ENCODE measurements at places on chromosomes 3 and 15. TPM values are rescaled to one million over a fixed set of nuclear protein-coding genes. Genes with fewer than 3 reads are reported as not detected.
A peak's percentile ranks its signal among the peaks of the same experiment; 100 is the strongest.

- DNase-seq = no peak
Measured at GRCh38 chr3:119937229-119937628, 155.3 kb downstream of the NR1I2 start.

STX19 gene
- total RNA-seq = not detected

GRCh38 chr3:185164428-185165217 is 11.8 kb upstream of the C3orf70 start:
- DNase-seq = no peak

DNA sequence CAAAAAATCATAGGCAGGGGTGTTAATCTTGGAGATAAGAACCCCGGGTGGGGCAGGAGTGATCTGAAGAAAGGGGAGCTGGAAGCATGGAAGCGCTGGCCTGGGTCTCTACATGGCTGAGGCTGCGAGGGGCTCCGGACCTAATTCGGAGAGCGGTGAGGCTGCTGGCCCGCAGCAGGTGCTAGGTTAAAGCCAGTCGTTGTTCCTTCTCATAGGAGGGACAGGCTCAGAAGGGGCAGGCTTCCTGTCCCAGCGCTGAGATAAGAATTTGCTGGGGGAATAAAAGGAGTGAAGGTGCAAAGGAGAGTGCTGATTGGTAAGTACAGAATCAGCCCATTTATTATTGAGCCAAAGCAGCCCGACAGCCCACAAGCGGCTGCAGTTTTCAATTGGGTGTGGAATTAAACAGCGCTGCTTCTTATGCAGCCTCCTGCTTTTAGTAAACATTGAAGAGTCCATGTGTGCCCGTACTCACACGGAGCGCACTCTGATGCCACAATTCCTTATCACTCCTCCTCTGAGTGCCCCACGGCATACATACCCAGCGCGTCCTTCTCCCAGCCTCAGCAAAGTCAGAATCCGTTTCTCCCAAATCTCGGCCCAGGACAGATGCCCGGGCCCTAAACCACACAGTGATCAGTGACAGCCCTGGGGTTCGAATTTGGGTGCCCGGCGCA is 17.1 kb downstream of the CHST13 start:
- peak; percentile 36 for DNase-seq

HSPBAP1 gene
- total RNA-seq = 3.0 TPM

DNA sequence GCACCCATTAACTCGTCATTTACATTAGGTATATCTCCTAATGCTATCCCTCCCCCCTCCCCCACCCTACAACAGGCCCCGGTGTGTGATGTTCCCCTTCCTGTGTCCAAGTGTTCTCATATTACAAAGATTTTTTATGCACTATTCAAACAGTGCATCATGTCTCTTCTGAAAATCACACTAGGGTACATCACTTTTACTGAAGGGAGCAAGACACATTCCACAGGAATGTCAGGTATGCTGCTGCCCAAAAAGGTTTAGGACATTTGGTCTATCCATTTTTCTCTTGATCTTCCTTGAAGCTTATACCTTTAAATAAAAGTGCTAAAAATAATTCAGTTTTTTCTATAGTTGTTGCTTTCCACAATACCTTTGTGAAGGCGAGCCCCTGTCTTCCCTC is 9.2 kb upstream of the EPHA3 start:
- DNase-seq = no peak
